Left hindlimb (tissue), 1 donor: ENCODE measurements at places on chromosomes 3 and 15.

DNA sequence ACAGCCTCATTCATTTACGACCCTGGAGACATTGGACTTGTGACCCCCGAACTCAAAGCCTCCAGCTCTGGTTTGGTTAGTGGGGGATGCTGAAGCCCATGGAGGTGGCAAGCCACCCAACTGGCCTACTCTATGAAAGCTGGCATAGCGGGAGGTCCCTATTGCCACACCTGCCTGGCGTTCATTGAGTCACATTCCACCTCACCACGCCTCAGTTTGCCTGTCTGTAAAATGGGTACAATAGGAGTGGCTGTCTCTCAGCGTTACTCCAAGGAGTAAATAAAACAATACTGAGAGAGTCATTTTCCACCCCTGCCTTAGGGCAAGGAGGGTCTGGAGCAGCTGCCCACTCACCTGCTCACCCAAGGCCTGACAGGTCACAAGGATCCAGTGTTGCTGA is 60.2 kb downstream of the NUP210 start:
- no peak for DNase-seq

- DNase-seq = no peak
These were observed 85.1 kb downstream of the EFL1 start for GRCh38 chr15:82177291-82178010.

GRCh38 chr15:77333166-77333565 is 86.7 kb downstream of the PEAK1 start:
- no peak for DNase-seq

DNA sequence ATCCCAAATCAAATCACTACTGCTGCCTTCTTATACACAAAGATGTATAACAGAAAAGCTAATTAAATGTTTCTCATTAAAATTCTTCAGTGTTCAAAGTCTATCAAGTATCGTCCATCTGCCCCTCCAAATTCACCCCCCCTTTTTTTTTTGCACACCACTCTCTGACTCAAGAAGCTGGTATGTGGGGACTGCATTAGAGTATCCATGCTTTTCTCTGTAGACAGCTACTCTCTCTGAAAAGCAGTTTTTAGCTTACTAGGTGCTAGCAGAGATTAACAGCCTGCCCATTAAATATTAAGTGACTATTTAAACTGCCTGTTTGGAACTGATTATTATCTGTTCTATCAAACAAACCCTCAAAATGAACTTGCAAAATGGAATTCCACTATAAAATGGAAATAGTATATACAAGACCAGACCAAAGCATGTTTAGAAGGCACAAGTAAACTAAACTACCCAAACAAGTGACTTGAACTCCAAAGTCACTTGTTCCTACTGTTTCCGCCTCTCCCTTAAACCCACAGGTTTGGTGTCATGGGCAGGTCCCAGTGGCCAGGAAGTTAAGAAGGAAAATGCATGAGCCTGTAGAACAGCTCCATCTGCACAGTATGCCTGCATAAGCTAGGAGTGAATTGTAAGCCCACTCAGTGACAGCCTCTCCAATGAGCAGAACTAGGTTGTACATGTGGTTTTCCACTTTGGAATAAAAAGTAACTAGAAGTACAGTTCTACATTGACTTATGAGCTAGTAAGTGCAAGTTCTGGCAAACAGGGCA is 32.5 kb downstream of the GBE1 start:
- no peak for DNase-seq

GRCh38 chr15:63655683-63656372 is 58.6 kb downstream of the FBXL22 start:
- no peak for DNase-seq

GRCh38 chr3:30518181-30518864 is 88.1 kb upstream of the TGFBR2 start:
- peak; percentile 58 for DNase-seq

GRCh38 chr3:22296601-22297000 is 545.6 kb upstream of the ZNF385D start:
- DNase-seq = no peak

DNA sequence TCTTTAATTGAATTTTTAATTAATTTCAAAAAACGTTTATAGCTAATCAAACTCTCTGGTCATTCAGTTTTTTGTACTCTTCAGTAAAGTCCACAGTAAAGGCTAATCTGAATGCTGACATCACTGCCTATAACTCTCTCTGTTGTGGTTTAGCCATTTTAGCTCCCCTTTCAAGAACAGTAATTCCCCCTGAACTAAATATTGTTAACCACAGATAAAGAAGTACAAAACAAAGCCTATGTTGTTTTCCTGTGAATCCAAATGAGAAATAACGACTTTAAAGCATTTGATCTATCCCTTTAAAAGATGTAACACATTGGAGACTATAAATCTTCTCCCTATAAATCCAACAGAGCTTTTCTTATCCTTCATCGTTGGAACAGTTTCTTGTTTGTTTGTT is 94.2 kb downstream of the ZBTB20 start:
- no peak for DNase-seq

- no peak for DNase-seq
These were observed 17.3 kb upstream of the CDCP1 start for GRCh38 chr3:45163481-45163880.

DNA sequence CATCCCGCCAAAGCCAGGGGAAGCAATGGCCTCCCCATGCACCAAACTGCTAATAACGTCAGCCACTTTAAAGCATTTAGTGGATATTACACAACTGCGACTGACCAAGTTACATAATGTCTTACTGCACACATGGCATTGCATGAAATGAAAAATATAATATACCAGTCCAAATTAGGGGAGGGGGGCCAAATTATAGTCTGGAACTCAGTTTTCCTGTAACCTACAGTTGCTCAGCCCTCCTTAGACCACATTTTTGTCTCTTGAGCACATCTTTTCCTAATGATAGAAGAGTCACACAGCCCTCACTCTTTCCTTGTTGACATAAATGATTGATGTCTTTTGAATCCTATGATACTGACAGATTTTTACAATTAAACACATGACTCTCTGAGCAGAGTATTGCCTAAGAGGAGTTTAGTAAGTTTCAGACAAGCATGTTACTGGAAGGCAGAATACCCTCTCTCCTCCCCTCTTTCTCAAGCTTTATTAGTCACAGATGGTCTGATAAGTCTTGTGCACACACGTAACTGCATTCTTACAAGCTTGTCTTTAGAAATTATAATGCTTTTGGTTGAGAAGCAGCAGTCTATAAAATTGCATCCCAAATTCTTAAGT is 1.1 kb upstream of the PLD1 start:
- DNase-seq = no peak

DNA sequence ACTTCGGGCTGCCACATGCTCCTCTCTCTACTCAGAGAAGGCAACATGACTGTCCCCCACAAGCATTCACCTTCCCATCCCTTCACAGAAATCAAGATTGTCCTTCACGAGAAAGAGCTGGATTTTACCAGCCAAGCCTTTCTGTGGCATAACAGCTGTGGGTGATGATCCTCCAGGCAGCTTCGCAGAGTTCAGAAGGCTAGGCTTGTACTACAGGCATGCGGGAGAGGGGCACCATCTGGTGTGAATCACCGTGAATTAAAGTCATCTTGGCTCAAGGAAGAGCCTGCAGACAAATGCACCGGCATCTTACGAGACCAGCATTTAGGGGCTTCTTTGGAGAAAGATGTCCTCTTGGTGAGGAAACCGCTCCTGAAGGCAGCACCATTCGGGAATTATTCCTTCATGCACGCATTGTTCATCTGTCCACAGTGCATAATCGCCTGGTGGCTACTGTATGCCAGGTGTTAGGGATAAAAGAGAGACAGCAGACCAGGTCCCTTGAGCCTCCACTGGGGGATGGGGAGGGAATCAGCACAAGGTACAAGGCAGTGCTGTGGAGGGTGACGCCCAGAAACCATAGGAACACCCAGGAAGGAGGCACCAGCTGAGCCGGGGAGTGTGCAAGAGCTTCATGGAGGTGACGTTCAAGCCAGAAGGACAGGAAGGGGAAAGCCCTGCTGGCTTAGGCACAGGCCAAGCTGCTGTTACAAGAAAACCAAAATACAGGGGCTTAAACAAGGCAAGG is 108.6 kb downstream of the TMEM266 start:
- DNase-seq = no peak
